Left hindlimb (tissue), 1 donor: ENCODE measurements at places on chromosomes 6 and 20.
A peak's percentile ranks its signal among the peaks of the same experiment; 100 is the strongest.

GRCh38 chr6:151239603-151240035 is at the start of gene AKAP12:
Gene AKAP12, plus strand, starts transcription at chr6:151239967. Its CDS starts 596 bp downstream, at chr6:151240563.
- DNase-seq = peak; percentile 59

GRCh38 chr6:20819774-20820400 is 285.6 kb downstream of the CDKAL1 start:
- DNase-seq = no peak

DNA sequence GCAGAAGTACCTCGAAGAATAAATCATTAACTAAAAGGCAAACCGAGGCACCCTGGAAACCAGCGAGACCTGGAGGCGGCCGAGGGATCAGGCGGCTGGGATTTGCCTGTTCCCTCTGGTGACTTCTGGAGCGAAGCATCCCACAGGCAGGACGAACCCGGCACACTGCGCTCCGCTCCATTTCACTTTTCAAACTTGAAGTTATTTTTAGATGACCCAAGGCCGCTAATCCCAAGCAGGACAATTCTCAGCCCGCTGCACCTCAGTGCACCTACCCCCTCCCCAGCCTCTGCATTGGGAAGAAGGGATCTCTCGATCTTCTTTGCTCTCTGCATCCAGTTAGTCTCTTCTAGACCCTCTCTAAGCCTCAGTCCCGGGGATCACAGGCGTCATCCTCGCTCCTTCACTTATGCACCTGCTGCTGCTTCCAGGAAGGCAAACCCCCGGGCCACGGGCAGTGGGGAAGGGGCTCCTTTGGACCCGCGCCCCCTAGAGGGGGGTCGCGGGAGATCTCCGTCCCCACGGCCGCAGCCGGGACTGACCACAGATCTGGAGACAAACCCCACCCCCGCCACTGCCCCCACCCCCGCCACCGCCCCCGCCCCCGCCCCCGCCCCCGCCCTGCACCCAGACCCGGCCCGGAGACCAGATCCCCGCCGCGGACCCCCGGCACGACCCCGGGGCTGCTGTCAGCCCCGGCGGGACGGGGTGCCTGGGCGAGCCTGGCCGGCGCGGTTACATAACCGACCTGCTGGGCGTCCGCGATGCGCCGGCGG is 636 bp downstream of the RCAN2 start:
- peak; percentile 45 for DNase-seq

- no peak for DNase-seq
Observed at GRCh38 chr20:44104798-44105517, 82.0 kb downstream of the JPH2 start.

GRCh38 chr6:48626421-48626820 is 515.4 kb upstream of the PTCHD4 start:
- no peak for DNase-seq

DNA sequence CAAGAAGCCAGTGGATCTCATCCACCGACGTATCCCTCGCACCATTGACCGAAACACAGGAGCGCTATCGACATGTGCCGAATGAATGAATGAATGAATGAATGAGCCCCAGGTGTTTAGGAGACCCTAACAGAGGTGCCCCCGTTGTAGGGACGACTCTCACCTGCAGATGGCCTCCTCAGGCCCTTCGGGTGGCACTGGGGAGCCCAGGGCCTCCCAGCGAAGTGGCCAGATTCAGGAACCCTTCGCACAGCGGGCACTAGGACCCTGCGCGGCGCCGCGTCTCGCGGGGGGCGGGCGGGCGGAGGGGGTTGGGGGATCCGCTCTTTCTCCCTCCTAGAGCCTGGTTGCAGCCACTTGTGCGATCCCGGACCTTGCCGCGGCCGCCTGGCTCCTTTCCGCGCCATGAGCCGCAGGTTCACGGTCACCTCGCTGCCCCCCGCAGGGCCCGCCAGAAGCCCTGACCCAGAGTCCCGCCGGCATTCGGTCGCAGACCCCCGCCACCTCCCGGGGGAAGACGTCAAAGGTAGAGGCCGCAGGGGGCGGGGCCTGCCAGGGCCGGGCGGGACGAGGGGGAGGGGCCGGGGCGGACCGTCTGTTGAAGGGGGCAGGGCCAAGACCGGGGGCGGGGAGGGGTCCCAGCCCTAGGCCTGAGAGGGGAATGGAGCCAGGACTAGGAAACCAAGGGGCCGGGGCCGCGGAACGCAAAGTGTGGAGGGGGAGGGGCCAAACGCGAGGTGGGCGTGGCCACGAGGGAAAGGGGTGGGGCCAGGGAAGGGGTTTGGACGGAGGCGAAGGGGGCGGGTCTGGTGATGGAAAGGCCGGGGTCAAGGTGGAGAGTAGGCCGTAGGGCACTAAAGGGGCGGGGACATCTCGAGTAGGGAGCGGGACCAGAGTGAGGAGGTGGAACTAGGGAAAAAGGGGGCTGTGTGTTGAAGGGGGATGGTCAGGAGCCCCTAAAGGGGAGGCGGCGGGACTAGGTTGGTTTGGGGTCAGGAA is 7.4 kb upstream of the SLC12A5 start:
- DNase-seq = no peak

DNA sequence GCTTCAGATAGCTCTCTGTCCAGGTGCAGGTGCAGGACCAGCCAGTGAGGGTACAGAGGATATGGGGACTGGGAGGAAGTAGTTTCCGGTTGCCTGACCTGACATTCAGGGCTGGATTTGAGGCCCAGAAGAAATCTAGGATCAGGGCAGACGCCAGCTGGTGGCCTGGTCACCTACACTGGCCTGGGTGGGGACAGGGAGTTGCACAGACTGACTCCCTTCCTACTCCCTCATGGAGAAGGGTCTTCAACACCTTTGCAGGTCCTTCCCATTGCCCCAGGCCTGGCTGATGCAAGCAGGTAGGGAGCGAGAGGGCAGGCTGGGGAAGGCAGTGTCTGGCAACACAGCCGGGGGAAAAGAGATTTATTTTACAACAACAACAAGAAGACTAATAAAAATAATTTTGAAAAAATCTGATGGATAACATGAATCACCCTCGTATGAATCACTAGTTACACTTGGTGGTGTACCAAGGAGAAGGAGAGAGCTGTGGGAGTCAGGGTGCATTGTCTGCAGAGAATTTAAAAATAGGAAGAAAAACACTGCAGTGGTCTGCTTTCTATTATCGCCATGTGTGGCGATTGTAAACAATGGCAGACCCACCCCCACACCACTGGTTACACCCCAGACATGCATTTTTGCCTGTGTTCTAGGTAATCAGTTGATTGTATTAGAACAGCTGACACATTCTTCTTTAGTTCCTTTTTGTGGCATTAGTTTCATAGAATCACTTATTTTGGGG is 62.3 kb upstream of the SNX9 start:
- no peak for DNase-seq

DNA sequence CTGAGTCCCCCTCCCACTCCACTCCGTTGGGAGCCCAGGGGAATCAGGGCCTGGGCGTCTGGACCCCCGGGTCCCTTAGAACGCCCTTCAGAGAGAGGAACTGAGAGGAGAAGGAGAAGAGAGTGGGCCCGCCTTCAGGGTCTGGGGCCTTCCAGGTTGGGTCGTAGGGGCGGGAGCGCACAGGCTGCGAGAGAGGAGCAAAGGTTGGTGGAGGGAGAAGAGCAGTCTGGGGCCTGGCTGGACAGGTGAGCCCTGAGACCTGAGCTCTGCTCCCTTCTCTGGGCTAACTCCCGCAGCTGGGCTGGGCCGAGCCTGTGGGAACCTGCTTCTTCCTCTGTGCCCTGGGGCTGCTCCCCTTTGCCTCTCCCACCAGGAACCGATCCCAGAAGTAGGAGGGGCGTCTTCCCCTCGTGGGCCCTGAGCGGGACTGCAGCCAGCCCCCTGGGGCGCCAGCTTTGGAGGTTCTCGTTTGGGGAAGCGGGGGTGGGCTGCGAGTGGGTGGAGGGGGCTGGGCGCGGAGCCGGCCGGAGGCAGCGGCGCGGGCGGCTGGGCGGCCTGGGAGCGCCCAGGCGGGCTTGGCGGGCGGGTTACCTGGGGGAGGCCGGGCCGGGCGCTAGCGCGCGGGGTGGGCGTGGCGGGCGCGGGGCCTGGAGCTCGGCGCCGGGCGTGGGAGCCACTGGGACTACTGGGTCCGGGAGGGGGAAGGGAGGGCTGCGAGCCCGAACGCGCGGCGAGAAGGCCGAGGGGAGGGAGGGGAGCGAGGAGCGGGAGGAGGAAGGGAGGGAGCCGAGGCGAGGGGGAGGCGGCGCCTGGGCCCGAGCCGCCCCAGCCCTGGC is at the start of gene DDR1:
TSS of gene DDR1 (plus strand) at position 835 of the 836 bp plus-strand sequence. CDS start 4,211 bp downstream, outside the sequence.
- DNase-seq = peak; percentile 87

DNA sequence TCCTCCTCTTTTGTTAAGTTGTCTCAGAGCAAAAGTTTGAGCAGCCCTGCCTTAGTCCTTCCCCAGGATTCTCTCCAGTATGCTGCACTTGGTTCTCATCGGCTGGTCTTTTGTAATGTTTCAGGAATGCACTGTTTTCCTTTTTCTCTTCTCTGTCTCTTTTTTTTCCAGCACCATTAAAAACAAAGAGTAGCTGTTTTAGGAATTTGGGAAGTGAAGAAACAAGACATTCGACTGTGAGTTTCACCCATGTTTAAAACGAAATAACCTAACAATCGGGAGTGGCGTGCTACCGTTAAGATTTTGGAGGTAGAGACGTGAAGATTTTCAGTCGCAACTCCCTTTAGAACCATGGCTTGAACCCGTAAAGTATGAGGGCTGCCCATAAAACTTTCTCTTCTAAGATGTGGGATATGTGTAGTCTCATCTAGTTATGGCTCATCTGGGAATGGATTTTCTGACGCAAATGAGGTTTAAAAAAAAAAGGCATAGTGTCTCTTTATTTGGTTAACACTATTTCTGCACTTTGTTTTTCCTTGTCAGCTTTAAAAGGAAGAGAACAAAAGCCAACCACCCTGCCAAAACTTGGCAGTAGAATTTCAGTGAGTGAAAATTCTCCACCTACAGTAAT is 35.9 kb upstream of the RAB23 start:
- no peak for DNase-seq

GRCh38 chr6:152552616-152553209 is 84.4 kb downstream of the SYNE1 start:
- peak; percentile 48 for DNase-seq

DNA sequence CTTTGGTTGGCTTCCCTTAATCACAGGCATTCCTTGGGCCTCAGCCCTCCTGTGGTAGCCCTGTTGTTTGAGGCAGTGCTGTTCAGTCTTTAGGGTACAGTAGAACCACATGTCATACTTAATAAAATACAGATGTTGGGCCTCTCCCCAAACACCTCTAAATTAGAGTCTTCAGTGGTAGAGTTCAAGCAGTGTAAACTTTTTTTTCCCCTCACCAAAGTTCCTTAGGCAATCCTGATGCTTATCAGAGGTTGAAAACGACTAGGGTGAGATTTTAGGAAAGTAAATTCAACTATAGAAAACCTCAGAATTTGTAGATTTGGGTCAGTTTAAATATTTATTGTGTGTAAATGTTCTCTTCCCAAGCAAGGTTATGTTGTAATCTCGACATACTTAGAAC is 44.6 kb downstream of the BLTP3A start:
- DNase-seq = no peak

- no peak for DNase-seq
Observed at GRCh38 chr20:3189561-3190131, 14.8 kb downstream of the DDRGK1 start.
